Stimulated activated CD4-positive, alpha-beta T cell treated with anti-CD3 and anti-CD28 coated beads, TNF-alpha, amount 100 ng/mL, for 4 hours (primary cell): ENCODE measurements at places on chromosomes 12 and 14.

DNA sequence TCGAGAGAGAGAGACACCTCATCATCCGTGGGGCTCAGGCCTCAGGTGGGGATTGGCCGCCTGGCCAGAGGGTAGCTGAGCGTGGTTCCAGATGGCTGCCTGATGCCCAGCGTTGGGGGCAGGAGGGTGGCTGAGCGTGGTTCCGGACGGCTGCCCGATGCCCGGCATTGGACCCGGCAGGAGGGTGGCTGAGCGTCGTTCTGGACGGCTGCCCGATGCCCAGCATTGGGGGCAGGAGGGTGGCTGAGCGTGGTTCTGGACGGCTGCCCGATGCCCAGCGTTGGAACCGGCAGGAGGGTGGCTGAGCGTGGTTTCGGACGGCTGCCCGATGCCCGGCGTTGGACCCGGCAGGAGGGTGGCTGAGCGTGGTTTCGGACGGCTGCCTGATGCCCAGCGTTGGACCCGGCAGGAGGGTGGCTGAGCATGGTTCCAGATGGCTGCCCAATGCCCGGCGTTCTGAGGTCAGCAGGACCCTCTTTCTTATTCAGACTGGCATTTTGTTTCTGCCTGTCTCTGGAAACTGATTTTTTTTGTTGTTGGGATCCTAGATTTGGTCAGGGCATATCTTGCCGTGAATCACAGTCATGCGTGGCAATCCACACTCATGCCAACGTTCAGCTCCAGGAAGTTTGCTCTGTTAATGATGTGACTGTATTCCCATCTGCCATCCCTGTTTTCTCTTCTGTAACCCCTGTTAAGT lies 40.7 kb downstream of the GALNT9 start:
- no peak for DNase-seq

DNA sequence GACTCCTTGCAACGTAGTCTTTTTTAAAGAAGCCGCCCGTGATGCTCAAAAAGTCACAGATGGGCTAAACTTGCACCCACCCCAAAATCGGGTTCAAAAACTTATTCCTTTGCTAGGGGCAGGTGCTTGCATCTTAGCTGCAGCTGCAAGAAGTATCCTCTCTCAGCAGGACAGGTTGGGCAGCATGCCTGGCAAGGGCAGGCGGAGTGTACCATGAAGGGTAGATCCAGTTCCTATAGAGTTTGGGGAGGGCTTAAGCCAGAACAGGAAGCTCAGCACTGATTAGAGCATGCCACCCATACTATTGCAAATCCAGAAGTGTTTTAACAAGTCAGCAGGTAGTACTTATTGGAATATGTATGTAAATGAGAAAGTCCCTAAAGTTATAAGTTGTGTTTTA lies 48.7 kb downstream of the CPM start:
- no peak for DNase-seq

GRCh38 chr14:90883782-90884181 lies 67.6 kb upstream of the TTC7B start:
- no peak for DNase-seq

DNA sequence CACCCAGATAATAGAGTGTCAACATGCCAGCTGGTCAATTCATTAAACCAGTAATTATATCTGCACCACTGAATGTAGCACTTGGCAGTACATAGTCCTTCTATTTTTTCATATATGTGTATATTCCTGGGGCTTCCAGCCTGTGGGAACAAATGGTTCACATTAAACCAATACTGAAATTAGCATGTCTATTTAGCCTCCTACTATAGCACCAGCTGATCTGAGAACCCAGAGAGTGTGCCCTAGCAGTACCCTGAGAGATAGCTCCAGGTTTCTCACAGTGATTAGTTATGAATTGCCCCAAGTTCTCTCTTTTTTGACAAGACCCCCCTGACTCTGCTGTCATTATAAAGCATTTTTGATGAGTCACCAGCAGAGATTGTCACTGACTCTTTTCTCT lies 1097.3 kb upstream of the FLRT2 start:
- DNase-seq: no peak

GRCh38 chr12:53808023-53808705 lies 56.4 kb upstream of the CISTR start:
- DNase-seq: no peak

DNA sequence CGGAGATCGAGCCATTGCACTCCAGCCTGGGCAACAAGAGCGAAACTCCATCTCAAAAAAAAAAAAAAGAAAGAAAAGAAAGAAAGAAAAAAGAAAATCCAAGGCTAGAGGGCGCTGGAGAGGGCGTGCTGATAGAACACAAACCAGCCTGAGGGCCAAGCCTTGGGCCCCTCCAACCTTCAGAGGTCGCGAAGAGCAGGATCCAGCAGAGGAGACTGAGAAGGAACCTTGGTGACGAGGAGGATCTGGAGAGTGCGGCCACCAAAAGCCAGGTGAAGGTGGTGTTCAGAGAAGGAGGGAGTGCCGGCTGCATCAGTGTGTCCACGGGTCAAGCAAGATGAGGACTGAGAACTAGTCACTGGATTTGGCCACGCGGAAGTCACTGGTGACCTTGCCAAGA lies 4.1 kb upstream of the DYNC1H1 start:
- DNase-seq: no peak

GRCh38 chr14:24171422-24172260 lies at the start of gene REC8:
Gene REC8, plus strand, starts transcription at chr14:24172080. Its CDS starts 473 bp downstream, at chr14:24172553.
- peak; percentile 38 for DNase-seq

GRCh38 chr12:131122631-131123030 lies 168.9 kb downstream of the ADGRD1 start:
- no peak for DNase-seq

GRCh38 chr12:29782871-29783772 lies 620 bp downstream of the TMTC1 start:
- DNase-seq: no peak

GRCh38 chr12:50104417-50105366 lies 884 bp downstream of the GPD1 start:
- DNase-seq: no peak

- no peak for DNase-seq
Measured at GRCh38 chr12:65649126-65649525, 175.2 kb upstream of the HMGA2 start.

DNA sequence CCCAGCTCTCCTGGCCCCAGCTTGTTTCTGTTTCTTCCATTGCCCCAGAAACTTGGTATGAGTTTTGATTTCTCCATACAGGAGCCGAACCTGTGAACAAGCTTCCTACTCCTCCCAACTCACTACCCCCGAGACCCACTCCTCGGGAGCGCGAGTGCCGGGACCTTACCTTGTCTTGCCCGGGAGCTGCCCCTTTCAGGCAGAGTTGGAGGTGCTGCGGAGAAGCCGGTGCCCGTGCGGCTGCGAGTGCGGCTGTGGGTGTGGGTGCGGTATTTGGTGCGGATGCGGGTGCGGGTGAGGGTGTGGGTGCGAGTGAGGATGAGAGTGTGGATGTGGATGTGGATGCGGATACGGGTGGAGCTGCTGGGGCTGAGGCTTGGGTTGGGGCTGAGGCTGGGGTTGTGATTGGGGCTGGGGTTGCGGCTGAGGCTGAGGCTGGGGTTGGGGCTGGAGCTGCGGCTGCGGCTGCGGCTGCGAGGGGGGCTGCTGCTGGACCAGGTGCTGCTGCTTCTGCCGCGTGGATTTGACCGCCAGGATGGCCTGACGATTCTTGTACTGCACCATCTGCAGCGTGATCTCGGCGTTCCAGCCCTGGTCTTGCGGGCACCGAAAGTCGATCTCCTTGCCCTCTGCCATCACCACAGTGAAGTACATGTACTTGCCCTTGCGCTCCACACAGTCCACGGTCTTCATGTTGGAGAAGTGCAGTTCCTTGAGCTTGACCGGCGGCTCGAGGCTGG lies 1.1 kb downstream of the PHLDA1 start:
- DNase-seq: peak; percentile 39

DNA sequence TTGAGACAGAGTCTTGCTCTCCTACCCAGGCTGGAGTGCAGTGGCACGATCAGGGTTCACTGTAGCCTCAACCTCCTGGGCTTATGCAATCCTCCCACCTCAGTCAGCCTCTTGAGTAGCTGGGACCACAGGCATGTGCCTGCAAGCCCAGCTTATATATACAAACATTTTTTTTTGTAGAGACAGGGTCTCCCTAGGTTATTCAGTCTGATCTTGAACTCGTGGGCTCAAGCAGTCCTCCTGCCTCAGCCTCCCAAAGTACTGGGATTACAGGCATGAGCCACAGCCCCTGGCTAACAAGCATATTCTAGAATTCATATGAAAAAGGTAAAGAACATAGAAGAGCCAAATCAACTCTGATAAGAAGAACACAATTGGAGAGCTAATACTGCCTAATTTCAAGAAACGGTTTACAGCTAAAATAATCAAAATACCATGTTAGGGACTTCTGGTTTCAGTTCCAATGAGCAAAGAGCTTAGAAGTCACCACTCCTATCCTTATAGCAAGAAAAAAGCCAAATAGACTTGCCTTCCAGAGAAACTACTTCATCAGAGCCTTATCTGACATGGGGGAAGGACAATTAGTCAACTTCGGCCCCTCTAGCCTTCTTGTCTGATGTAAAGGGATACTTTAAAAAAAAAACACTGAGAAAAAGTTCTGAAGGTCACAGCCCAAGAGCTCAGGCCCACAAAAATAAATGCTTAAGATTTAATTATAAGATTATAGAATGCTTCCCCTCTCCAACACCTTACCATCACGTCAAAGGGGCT lies 37.6 kb downstream of the TMEM116 start:
- DNase-seq: no peak

DNA sequence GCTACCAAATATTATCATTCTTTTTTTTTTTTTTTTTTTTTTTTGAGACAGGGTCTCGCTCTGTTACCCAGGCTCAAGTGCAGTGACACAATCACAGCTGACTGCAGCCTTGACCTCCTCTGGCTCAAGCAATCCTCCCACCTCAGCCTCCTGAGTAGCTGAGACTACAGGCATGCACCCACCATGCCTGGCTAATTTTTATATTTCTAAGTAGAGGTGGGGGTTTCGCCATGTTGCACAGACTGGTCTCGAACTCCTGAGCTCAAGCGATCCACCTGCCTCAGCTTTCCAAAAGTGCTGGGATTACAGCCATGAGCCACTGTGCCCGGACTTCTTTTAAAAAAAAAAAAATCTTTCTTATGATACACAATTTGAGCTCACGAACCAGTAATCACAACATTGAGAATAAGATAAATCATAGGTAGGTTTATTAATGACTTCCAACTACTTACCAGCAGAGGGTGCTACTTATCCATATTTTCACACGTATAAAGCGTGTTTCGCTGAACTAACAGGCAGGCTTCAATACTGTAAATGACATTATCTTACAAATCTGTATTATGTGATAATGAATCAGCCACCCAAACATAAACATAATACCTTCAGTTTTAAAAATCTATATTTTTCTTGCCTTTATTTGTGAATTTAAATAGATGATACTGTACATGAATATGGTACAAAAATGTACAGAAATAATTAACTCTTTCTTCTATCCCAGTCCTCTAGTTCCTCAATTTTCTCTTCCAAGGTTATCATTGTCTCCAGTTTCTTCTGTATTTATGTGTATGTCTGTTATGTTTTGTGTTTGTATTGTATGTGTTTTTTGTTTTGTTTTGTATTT lies 42.5 kb upstream of the BCAT1 start:
- peak; percentile 1 for DNase-seq

GRCh38 chr12:64610660-64611340 lies 505 bp downstream of the RASSF3 start:
- DNase-seq: peak; percentile 35

GRCh38 chr12:2411616-2412304 lies 359.0 kb downstream of the CACNA1C start:
- no peak for DNase-seq

DNA sequence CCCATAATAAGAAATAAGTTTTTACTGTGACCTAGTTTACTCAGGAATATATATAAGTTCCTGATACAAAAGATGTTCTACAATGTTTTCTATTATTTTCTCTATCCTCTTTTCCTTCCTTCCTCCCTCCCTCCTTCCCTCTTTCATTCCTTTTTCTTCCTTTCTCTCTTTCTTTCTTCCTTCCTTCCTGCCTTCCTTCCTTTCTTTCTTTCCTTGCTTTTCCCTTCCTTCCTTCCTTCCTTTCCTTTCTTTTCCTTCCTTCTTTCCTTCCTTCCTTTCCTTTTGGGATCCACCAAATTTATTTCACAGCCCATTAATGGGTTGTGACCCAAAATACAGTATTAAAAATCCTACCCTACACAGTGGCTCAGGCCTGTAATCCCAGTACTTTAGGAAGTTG lies 3.9 kb upstream of the VDR start:
- DNase-seq: no peak

DNA sequence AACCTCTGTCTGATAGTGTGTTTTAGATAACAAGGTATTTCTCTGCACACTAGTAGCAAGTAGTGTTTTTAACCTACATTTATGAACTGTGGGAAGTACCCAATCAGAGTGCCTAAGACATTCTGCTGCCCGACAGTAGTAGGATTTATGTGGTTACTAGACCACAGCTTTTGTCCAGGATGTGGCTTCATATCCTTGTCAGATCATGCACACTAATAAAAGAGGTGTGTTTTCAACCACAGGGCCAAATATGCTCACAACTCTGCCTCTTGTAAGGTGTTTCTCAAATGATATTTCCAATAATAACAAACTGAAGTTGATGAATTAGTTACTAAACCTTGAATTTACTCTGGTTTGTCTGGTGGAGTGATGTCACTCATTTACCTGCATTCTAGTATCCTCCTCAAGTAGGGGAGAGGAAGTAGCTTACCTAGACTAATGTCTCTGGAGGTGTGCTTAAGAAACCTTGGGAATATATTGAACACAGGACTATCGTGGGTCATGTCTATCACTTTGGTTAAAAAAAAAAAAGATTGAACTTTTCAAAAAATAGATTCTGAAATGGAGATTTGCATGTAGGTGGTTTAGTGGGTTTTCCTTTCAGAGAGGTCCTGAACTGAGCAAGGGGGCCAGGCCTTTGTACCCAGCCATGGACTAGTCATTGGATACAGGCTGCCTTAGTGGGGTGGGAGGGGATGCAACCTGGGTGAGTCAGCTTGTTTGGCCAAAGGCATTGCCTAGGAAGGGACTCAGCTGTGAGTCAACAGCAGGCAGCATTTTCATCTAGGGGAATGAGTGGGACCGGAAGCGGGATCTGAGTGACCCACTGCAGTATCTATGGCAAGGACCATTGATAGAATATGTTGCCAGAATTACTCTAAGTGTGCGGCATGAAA lies 14.1 kb downstream of the FBXW8 start:
- DNase-seq: no peak

- no peak for DNase-seq
Measured at GRCh38 chr14:49303946-49304516, 282.1 kb downstream of the RPS29 start.

- DNase-seq: no peak
Measured at GRCh38 chr14:79660053-79660939, 551.0 kb downstream of the DIO2 start.
